H4 (cell line): ENCODE measurements at places on chromosomes 4 and X.

GRCh38 chr4:146175541-146176453 is at the start of gene LSM6:
Gene LSM6 (plus strand): TSS chr4:146175718. CDS start chr4:146182922, 7,204 bp downstream.
- DNase-seq = peak; percentile 80

- DNase-seq = no peak
Measured at GRCh38 chr4:78057135-78057599, at the start of gene FRAS1. Gene FRAS1 (plus strand): TSS chr4:78057323. CDS start chr4:78058010, 687 bp downstream.

- no peak for DNase-seq
Measured at GRCh38 chr4:144711700-144712456, 65.9 kb downstream of the HHIP start.

GRCh38 chr4:186823989-186824388 is 100.3 kb upstream of the FAT1 start:
- DNase-seq = no peak

DNA sequence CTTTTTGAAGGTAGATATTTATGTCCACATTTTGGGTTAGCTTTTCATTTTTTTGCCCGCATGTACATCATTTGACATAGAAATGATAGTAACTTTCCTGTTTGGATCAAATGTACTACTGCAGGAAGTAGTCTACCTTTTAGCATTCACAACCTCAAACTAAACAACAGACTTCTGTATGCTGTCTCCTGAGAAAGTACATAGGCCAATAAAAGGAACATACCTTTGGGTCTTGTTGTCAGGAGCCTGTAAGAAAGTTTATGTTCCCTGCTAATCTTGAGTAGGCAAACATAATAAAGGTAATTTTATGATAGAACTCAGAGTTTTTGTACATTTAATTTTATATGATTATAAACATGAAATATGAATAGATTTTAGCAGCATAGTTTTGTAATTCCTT is 54.2 kb downstream of the STAG2 start:
- no peak for DNase-seq

- DNase-seq = no peak
Measured at GRCh38 chrX:115214151-115214550, 19.7 kb downstream of the LRCH2 start.

DNA sequence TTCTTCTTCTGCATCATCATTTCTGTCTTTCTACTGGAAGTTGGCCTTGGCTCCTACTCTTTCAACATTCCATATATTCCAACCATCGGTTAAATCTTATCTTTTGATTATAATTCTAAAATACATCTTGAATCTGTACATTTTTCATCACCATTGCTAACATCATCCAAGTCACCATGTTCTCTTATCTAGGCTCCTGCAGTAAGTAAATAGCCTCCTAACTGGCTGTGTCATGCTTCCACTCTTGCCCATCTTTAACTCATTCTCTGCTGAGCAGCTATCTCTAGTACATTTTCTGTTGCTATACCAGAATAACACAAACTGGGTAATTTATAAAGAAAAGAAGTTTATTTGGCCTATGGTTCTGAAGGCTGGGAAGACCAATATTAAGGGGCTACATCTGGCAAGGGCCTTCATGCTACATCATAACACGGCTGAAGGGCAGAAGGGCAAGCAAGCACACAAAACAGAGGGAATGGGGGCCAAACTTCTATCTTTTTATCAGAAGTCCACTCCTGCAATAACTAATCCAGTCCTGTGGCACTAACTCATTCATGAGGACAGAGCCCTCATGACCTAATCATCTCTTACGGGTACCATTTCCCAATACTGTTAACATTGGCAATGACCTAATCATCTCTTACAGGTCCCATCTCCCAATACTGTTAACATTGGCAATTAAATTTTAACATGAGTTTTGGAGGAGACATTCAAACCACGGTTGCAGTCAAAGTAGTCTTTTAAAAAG is 72.2 kb downstream of the ENOX2 start:
- no peak for DNase-seq

GRCh38 chr4:98444371-98444770 is 183.2 kb downstream of the RAP1GDS1 start:
- no peak for DNase-seq

DNA sequence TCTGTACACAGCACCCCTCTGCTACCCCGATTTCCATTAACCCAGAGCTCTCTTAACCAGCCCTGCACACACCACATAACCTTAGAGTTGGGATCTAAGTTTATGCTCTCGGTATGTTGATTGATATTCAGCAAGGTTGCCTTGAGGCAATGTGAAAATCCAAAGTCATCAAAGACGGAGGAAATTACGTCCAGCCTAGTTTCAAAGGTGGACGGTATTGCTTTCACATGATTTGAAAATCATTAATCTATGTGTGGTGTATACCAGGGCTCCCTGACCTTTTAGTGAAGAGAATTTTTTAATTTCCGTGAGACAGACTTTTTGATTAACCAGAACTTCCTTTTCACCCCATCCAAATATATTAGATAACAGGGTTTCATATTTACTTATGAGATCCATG is 272.5 kb upstream of the LCORL start:
- no peak for DNase-seq

GRCh38 chr4:147453561-147454141 is 27.2 kb upstream of the EDNRA start:
- peak; percentile 21 for DNase-seq

GRCh38 chrX:42131856-42132255 is 208.5 kb upstream of the CASK start:
- no peak for DNase-seq

GRCh38 chr4:121758925-121759568 is 5.9 kb downstream of the SMIM43 start:
- DNase-seq = no peak

DNA sequence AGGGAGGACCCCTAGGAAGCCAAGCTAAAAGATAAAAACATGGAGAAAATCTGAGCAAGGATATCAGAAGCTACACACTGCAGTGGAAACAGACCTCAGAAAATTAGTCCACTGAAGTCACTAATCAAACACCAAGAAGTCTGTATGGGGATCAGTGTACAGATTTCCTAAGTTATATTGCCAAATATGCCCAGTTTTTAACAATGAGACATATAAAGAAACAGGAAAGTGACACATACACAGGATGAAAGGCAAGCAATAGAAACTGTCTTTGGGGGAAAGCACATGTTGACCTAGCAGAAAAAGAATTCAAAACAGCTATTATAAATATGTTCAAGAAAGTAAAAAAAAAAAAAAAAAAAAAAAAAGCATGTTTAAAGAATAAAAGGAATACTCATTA is 153.7 kb downstream of the PPP4R3C start:
- no peak for DNase-seq

DNA sequence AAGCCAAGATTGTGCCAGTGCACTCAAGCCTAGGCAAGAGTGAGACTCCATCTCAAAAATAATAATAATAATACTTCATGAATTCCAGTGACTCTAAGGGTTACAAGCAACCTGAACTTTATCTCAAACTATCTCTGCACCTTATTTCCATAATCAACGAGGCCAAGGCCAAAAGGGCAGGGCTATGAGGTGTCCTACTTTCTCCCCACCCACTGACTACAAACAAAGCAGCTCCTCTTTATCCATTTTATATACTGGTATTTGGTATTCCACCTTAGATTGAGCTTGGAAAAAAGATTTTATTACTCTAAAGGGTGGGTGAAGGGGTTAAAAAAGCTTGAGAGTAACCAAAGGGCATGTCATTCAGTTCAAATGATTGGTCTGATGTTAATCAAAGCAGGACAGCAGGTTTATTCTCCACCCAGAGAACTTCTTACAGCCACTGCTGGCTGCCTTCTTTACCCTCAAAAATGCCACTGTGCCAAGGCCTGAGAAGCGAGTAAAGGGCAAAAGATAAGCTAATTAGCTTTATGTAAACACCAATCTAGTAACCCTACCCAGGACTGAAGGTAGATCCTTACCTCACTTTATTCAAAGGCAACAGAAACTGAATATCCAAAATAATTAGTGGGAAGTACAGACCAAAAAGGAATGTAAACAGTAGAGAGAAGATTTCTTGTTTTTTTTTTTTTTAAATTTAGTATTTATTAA is 28.2 kb downstream of the APOO start:
- no peak for DNase-seq

DNA sequence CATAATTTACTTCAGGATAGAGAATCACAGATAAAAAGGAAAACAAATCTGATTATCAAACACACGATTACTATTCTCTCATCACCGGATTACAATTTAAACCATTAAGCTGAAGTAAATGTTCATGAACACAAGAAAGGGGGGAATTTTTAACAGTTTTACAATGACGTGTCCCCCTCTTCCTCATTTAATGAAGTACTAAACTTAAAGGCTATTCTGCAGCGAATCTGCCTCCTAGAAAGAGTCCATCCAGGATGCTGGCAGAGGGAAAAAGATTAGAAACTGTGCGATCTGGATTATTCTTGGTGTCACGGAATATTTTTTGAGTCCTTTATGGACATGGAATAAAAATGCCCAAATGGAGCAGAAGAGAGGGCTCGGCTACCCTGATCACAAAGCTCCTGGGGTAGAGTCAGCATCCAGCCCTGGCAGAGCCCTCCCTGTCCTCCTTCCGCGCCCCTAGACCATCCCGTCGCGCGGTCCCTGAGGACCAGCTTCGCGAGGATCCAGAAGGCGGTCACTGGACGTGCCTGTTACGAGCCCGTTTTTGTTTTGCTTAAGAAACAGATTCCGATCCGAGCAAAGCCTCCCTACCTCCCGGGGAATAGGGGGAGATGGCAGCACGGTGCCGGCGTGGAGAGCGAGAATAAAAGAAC is 1.2 kb downstream of the ELF2 start:
- peak; percentile 38 for DNase-seq

DNA sequence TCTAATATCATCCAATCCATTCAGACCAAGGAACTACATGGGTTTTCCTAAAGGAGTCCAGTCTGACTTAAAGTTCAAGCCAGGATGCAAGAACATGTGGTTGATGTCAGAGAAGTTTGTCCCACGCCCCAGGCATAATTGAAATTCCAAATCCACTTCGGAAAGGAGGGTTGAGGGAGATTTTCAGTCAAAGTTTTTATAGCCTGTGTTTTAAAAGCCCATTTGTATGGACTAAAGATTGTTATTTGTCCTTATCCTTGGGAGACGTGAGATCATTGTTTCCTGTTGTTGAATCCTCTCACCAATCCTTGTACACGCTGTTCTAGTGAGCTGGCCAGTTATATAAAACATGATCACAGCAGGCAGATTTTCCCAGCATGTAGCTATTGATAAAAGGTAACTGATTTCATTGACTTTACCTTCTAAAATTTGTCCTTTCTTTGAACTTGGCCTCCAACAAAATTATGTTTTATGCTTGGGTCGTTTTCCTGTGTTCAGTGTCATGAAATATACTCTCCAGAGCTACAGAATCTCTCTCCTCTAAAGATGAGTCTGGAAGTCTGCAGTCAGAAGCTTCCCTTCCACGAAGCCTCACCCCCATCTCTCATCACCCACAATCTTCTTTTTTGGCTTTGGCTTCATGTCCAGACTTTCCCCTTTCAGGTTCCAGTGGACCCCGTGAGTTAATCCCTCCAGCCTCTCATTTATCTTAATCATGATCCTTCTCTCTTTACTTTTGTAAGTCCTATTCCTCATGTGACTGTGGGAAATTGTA is 92.9 kb downstream of the ATP10D start:
- no peak for DNase-seq

DNA sequence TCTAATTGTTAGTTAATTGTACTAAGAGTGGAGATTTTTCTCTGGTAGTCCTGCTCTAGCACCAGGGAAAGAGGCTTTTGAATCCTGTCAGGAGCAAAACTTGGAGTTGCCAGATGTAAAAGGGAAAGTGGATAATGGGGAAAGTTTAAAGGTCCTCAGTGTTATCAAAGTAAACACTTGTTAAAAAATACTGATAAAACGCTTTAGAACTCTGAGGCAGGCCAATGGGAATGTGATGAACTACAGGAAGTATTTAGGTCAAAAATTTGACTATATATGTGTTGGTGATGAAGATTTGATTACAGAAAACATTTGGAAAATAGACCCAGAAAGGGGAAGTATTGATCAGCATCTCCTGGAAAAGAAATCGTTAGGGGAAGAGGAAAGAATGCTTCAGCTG is 32.8 kb downstream of the SERPINA7 start:
- DNase-seq = no peak

GRCh38 chr4:2045518-2045951 is 13.6 kb upstream of the NAT8L start:
- DNase-seq = no peak

GRCh38 chr4:8912506-8912905 is 40.9 kb upstream of the HMX1 start:
- DNase-seq = no peak

DNA sequence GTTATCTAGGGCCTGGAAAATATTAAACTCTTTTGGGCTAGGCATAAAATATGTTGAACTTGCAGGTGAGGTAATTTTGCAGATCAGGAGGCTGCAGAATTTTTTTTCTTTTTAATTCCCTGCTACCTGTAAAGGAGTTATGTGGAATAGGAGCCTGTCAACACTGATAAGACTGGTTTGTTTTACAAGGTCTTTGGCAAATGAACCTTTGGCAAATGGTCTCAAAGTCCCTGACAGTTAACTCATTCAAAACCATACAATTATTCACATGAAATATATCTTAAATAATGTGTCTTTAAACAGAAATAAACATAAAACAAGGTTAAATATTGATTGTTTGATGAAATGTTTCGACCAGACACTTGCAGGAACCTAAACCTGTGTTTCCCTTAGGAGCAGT is 340.2 kb downstream of the GASK1B start:
- no peak for DNase-seq

DNA sequence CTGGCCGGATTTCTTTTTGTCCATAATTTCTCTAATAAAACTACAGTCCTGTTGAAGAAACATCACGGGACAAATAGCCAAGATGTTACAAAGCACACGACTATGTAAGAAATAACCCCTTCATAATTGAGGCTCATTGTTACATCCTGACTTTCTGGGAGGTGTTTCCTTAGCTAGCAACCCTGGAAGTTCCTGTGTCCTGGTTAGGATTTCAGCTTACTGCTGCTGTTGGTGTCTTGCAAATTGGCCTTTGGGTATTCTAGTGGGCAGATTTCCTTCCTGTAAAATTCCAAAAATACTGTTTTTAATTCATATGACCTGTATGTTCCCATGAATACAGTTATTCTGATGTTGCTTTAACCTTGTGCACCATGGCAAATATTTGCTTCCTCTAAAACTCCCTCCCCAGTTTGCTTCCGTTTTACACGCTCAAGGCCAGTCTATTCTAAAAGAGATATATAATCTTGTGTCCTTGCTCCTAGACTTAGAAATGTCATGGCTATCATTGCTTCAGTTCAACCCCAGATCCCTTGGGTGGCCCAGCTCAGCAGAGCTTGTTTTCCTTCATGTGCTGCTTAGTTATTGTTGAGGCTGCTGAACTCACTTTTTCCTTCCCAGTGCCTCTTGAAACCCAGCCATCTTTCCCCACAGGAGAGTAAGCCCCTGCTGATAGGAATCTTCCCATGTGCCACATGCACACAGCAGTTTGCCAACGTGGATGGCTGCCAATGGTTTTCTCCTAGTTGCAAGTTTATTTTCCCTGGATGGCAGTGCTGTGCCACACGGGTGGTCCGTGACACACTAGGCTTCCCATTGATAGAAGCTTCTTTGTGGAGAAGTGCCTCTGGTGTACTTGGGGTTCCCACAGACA is 75.8 kb downstream of the TSPAN7 start:
- DNase-seq = peak; percentile 87

- no peak for DNase-seq
Measured at GRCh38 chr4:61293707-61294400, 93.7 kb downstream of the ADGRL3 start.

- no peak for DNase-seq
Measured at GRCh38 chr4:3341760-3342159, 48.9 kb downstream of the RGS12 start.

GRCh38 chrX:67288156-67288555 is 255.7 kb upstream of the AR start:
- no peak for DNase-seq
